Testis (tissue), 5 donors: ENCODE measurements at places on chromosomes 4 and X. TPM values are rescaled to one million over a fixed set of nuclear protein-coding genes. Genes with fewer than 3 reads are reported as not detected.

Gene EMCN
- 5.6 TPM for polyA plus RNA-seq

Gene SLC16A2
- 6.7 TPM for polyA plus RNA-seq

Gene PLXNA3
- polyA plus RNA-seq, result 24.7 TPM

Gene ARHGAP4
- polyA plus RNA-seq, result 25.6 TPM

Gene TCEAL6
- polyA plus RNA-seq, result 40.3 TPM

DNA sequence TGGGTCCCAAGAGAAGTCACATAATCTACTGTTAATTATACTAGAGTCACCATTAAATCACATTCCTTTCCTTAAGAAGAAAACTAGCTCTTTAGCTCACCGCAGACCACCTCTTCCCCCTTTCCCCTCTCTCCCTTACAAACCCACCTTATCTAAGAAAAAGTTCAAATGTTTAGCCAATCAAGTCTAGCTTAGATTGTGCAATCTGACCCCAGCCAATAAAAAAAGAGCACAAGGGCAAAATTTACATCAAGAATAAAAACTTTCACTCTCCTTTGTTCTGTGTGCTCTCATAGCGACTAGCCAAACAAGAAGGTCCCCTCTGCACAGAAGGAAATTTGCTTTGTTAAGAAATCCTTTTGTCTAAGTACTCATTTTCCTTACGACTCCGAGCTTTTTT lies 76.3 kb downstream of the TMEM156 start:
- no peak for DNase-seq

GRCh38 chr4:110618581-110619462 lies 4.1 kb downstream of the PITX2 start:
- no peak for DNase-seq

GRCh38 chr4:26912810-26913209 lies 52.2 kb downstream of the STIM2 start:
- DNase-seq, result no peak

DNA sequence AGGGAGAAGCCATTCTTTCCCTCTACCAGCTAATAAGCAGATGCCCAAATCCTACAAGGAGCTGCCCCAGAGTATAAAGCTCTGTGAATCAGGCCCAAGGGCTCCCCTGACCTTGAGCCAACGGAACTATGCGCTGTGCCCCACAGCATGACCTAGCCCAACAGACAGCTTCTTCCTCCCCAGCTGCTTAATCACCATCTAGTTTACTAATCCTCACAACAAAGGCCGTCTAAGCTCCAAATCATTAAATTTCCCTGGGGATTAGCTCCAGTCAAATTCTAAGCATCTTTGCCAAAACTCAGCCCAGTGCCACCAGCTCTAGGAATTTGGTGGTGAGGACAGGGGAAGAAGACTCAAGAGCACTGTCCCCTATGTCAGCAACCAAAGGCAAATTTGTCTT lies 113.1 kb downstream of the SHROOM4 start:
- no peak for DNase-seq

DNA sequence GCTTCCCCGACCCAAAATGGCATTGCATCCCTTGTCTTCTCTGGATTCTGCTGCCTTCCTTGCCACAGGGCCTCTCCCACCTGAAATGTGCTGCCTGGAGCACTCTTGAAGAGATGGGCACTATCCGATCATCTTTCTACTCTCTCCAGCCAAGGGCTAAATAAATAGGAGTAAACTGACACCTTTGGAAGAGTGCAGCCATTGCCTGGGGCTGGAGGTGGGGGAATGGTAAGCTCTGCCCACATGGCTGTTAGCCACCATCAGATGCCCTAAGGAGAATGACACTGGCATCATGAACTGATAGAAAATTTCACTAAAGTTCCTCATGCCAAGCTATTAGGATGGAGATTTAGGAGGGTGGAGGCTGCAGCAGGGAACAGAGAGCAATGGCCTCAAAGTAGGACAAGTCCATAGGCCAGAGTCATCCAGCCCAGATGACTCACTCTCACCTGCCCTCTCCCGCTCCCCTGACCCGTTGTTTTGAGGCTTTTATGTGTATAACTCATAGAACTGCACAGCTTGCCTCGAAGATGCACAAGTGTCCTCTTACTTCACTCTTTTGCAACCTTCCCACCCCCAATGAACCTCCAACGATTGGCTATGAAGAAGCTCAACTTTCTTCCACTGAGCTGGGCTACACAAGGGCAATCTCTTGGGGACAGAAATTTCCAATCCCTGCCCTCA lies 822 bp upstream of the PFKFB1 start:
- DNase-seq, result no peak

- no peak for DNase-seq
Observed at GRCh38 chr4:113766882-113767281, 5.3 kb upstream of the CAMK2D start.

DNA sequence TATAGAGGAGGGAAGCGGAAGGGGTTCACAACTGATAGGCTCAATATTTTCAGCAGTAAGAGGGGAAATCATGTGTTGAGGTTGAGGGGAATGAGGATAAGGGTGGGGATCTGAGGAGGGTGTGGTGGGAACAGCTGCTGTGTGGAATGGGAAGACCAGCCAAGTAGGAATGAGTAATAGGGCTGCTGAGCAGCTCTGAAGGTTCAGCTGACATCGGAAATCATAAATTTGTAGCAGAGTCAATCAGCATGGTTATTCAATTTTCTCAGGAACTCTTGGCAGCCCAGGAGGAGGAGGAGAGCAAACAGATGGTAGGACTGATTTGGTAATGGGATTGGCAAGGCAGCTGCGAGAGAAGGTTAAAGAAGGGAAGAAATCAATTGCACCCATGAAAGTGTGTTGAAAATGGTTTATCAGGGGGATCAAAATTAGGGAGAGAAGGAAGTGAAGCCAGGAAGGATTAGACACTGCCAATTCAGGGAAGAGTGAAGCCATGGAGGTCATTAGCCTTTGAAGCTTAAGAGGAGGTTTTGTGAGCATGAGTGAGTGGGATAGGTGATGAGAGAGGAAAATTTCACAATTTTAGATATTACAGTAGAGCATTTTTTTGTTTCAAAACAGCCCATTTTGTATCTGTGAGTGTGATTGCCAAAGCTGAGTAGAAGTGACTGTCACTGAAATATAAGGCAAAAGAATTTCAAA lies 82.6 kb downstream of the PCDH7 start:
- DNase-seq, result no peak

DNA sequence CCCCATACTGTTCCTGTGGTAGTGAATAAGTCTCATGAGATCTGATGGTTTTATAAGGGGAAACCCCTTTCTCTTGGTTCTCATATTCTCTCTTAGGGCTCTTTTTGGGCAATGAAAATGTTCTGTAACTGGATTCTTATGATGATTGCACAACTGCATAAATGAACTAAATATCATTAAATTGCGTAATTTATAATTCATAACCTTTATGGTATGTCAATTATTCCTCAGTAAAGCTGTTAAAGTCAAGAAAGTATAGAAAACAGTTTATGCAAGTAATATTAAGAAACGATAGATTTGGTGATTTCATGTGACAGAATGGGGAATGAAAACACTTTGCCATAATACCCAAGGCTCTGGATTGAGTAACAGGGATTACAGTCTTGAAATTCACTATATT lies 33.5 kb upstream of the SPANXD start:
- no peak for DNase-seq

DNA sequence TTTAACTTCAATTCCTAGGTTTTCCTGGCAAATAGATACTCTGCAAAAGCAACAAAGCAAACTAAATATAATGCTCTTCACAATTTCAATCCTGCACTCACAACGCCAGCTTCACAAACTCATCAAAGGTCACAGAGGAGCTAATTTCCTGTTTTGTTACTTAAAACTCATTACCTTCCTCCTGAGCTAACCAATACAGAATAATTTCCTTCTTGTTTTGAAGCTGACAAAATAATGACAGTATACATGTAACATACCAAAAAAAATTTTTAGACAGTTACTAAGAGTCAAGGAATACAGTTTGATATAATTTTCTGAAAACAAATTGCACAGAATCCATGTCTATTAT lies 17.9 kb downstream of the CNOT6L start:
- DNase-seq, result no peak

DNA sequence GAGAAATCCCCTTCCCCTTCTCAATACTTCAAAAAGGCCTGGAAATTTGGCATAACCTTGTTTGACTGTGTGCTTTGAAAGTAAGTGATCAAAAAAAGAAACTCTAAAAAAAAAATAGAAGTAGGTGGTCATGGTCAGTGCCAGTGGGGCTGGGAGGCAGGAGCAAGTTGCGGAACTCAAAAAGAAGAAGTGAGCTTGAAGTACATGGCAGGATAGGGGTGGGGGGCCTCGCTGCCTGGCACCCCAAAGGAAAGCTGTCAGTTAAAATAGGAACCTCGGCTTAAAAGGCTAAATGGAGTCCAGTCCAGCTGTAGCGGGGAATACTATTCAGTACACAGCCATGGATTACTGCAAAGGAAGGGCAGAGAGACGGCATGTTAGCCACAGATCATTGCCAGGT lies 12.2 kb upstream of the NKRF start:
- no peak for DNase-seq

DNA sequence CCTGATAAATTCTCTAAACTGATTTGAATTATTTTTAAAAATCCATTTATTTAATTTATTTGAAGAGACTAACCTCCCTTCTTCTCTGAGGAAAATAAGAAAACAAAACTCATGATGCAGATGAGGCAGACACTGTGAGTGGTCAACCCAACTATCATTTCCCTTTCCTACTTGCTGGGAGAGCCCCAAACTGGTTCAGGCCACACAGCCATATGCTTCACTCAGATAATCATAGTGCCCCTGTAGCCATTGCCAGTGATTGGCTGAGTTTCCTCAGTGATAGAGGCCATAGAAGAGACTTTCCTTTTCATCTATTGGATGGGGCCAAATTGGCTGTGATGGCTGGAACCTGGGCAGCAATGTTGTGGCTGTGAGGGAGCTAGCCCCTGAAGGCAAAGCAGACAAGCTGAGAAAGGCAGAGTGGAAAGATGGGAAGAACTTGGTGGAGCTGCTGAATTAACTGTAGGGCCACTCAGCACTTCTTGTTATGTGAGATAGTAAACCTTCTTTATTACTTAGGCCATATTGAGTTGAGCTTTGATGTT lies 49.8 kb downstream of the RAB33B start:
- DNase-seq, result no peak

GRCh38 chr4:2091990-2092668 lies 33.0 kb downstream of the NAT8L start:
- no peak for DNase-seq

DNA sequence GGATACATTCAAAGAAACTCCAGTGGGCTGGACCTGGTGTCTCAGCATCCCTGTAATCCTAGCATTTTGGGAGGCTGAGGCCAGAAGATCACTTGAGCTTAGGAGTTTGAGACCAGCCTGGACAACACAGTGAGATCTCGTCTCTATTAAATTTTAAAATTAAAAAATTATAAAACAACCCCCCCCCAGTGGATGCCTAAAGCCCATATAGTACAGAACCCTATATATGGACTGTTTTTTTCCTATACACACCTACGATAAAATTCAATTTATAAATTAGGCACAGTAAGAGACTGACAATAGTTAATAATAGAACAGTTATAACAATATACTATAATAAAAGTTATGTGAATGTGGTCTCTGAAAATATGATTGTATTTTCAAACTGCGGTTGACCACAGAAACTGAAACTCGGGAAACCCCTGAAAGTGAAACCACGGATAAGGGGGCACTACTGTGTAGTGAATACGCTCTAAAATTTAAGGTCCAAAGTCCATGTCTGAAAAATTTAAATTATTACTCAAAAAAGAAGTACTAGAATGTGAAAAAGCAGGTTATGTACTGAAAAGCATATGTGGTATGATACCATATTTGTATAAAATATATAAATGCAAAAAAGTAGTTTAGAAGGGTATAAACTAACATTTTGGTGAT lies 2.0 kb downstream of the SMIM14 start:
- no peak for DNase-seq
